ENCODE measurements at places on chromosomes 16 and 17.
A peak's percentile ranks its signal among the peaks of the same experiment; 100 is the strongest.

- no peak for DNase-seq
Measured at GRCh38 chr17:705011-705410, 9.6 kb downstream of the VPS53 start.

- DNase-seq, result no peak
Measured at GRCh38 chr17:43915559-43915958, 8.2 kb upstream of the MPP2 start.

DNA sequence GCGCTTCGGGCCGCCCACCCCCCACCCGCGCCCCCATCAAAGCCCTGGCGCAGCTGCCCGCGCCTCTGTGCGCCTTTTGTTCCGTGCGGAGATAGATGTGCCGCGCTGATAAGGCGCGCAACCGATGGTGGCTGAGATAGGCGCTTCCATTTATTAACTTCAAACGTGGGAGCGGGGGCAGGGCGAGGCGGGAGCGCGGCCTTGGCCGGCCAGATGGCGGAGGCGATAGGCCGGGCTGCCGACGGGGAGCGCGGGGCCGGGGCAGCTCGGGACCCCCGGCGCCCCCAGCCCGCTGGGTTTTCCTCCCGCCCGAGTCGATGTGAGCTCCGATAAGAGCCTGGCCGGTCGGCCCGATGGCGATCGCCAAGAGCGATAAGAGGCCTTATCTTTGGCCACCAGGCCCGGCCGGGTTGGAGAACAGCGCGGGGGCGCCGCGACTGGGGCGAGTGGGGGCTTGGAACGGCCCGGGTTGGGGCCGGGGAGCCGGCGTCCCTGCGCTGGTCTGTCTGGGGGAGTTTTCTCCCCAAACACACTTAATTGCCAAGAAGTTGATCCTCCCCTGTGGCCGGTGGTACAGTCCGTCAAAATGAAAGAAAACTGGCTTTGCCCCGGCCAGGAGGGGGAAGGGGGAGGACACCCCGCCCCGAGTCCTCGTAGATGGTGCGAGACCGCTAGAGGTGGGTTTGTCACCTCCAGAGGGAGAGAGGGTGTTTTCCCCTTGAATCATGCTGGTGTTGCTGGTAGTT is 2.7 kb downstream of the ZFPM1 start:
- peak; percentile 45 for DNase-seq

- DNase-seq, result no peak
Measured at GRCh38 chr17:61659437-61659836, 68.4 kb upstream of the NACA2 start.

DNA sequence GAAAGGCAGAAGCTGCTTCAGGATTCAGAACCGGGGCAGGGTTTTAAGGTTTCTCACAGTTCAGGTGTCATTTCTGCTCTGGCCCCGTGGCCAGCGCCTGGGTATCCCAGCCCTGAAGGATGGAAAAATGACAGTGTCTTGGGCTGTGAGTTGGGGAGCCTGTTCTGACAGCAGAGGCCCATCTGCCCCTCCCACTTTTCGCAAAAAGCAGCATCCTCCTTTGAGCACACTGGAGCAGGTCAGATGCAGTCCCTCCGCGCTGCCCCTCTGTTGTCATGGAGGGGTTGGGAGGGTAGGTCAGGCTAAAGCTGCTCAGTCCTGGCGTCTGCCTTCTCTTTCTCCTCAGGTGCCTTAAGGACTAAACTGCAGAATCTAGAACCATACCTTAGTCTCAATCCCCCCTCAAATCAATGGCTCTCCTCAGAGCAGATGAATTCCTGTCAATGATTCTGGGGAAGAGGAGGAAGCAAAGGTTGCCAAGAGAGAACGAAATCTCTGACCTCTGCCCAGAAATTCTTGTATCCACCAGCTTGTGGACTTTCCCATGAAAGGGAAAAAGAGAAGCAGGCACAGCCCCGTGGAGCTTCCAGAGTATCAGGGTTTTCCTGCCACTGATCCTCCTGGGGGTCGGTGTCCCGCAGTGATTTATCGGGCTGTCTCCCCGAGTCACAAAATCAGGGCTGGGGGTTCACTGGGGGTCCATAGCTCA is 7.3 kb downstream of the NEUROD2 start:
- DNase-seq, result no peak

DNA sequence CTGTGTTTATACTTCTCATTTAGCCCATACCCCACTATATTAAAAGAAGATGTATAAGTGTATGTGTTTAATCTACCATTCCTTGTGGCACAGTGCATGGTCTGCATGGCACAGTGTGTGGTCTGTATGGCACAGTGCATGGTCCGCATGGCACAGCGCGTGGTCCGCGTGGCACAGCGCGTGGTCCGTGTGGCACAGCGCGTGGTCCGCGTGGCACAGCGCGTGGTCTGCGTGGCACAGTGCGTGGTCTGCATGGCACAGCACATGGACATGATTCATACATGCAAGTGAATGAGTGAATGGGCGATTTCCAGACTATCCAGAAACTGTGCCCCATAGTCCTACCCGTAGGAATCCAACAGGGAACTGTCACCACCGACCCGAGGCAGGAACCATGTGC is 632.6 kb downstream of the MAF start:
- DNase-seq, result no peak

DNA sequence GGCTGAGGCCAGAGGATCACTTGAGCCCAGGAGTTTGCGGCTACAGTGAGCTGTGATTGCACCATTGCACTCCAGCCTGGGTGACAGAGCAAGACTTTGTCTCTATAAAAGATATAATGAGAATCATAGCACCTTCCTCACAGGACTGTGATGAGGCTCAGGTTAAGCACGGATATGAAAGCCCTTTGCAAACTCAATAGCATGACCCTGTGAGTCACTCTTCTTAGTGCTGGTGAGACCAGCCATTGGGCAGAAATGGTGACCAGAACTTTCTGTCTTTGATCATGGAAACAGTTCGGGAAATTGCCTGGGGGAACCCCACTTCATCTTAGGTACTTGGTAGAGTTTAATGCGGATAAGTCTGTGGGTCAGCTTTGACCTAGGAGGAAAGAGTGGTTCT is 144.2 kb downstream of the PRKCB start:
- no peak for DNase-seq

DNA sequence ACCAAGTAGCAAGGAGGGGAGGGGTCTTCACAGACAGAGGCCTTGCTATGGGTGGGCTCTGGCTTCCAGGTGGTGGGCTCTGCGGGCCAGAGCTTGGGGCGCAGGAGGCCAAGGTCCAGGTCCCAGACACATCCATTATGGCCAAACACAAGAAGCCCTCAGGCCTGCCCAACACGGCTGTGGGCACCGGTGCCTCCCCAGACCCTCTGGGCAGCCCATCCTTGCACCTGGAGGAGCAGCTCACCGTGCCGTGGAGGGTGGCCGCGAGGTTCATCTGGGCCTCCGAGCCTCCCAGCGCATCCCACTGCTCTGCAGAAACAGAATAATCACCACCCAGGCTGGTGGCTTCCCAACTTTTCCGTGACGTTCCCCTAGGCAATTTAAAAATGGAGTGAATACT is 55.9 kb downstream of the TBC1D16 start:
- DNase-seq, result no peak

DNA sequence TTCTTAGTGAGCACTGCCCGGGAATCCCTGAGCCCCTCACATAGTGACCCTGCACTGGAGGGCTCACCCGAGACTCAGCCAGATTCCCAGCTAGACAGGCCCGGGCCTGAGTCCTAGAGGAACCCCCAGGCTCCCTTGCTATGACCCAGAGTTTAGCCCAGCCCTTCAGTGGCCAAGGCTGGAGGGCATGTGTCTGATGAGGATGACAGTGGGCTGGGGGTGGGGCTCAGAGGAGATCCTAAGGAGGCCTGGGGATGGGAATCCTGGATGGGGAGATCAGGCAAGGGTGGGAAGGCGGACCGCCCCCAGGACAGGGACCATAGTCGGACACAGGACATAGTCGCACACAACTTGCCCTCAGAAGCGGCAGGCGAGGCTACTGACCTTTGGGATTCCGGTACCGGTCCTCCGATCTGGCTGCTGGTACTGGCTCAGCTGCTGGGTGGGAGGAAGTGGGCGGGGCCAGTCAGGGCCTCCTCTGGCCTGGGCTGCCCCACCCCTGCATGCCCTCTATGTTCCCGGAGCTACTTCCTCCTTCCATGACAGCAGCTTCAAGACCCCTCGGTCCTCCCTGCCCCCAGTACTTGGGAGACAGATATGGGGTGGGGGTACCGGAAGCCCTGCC is 1.1 kb downstream of the CD79B start:
- no peak for DNase-seq

DNA sequence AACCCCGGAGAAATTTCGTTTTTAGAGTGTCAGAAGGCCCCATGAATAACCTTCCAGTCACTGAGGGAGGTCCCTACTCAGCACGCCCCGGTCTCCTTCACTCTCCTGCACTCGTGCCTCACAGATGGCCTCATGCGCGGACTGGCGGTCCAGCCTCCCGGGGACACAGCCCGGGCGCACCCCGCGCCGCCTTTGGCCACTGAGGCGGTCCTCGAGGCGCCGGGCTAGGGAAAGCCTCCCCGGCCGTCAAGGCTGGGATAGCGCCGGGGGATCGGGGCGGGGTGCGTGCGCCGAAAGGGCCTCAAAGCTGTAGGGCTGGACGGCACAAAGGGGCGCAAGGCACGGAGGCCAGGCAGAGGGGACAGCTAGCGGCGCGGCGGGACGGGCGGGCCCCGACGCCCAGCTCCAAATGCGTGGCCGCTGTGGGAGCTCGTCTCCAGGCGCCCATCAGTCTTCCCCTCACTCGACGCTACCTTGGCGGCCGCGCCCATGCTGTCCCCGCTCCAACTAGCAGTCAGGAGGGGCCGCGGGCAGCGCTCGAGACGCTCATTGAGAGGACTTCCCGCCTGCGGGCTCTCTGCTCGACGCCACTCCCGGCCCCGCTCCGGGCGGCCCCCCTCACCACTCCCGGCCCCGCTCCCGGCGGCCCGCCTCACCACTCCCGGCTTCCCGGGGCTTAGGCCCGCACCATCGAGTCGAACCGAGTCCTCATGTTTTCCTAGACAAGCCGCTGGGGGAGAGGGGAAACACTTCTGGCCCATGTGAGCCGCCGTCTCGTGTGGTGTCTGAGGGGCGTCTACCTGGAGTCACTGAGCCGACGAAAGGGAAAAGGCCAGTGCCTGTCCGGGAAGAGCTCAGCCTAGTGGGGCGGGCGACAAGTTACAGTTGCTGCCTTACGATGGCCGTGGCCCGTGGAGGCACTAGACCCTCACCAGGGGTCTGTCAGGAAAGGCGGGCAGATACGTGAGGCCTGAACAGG is at the start of gene USP6:
Gene USP6, plus strand, starts transcription at position 360 of the 979 bp plus-strand sequence. CDS start 14,336 bp downstream, outside the sequence.
- DNase-seq, result no peak

- DNase-seq, result no peak
Measured at GRCh38 chr17:80765241-80765961, 220.8 kb downstream of the RPTOR start.
